ENCODE measurements at places on chromosomes 2 and 18.

- no peak for DNase-seq
Measured at GRCh38 chr18:57574866-57575265, 11.6 kb downstream of the FECH start.

GRCh38 chr2:130884503-130884902 lies 47.8 kb downstream of the ARHGEF4 start:
- DNase-seq: no peak

GRCh38 chr2:203886661-203887151 lies 19.1 kb downstream of the CTLA4 start:
- DNase-seq: no peak

DNA sequence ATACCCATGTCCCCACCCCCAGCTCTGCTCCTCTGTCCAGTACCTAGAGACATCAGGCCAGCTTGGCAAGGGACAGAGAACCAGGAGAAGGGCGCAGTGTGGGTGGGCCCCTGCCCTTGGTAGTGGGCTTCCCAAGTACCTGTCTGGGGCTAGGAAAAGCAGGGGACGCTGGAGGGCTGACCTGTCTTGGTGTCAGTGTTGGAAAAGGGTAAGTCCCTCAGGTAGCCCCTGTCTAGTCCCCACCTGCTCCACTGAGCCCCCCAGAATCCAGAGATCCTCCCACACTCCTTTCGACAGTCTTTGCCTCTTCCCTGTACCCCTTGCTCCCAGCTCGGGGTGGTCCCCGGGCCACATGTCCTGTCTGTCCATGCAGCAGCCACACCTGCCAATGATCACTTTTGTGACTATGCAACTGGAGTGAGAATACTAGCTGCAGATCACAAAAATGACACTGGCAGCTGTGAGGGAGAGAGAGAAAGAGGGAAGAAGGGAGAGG lies 14.6 kb downstream of the DNAJB2 start:
- no peak for DNase-seq

GRCh38 chr18:4017480-4017879 lies 437.6 kb downstream of the DLGAP1 start:
- peak; percentile 50 for DNase-seq

- DNase-seq: no peak
Measured at GRCh38 chr2:3254442-3254941, 123.1 kb downstream of the EIPR1 start.

GRCh38 chr2:80634590-80634989 lies 330.0 kb upstream of the LRRTM1 start:
- DNase-seq: no peak

DNA sequence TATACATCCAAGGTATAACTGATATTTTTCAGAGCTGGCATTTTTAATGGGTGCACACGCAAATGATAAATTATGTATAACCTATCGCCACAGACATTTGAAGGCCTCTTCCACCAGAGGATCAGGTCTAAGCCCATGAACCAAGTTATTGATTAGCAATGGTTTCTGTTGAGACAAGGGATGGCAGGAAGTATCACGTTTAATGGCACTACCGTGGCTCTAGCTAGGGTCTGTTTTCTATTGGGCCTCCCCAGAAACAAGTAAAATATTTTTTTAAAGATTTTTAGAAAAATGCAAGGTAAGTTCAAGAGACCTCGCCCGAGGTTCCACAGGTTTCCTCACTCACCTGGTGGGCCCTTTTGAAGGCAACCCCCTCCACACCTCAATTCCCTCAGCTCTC lies 667 bp downstream of the GFPT1 start:
- DNase-seq: peak; percentile 9

DNA sequence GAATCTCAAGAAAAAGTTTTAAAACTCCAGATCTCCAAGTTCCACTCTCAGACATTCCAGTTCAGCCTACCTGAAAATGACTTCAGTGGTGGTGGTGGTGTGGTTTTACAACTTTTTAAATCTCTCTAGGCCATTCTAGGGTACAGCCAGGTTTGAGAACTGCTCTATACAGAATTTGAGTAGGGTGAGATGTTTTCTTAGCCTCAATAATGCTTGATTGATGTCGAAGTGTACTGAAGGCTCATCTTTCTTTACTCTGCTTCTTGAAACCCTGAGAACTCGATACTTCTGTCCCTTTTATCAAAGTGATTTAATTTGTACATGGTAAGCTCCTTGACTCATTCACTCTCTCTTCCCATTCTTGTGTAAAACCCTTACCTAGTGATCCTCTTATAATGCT lies 143.8 kb downstream of the FAM124B start:
- no peak for DNase-seq

- DNase-seq: no peak
Measured at GRCh38 chr2:60623040-60623439, 69.6 kb upstream of the BCL11A start.

DNA sequence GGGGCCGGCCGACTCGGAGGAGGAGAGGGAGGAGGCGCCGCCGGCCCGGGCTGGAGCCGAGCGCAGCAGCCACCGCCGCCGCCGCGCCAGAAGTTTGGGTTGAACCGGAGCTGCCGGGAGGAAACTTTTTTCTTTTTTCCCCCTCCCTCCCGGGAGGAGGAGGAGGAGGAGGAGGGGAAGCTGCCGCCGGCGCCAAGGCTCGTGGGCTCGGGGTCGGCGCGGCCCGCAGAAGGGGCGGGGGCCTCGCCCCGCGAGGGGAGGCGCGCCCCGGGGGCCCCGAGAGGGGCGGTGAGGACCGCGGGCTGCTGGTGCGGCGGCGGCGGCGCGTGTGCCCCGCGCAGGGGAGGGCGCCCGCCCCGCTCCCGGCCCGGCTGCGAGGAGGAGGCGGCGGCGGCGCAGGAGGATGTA lies 316 bp downstream of the CRIM1 start:
- DNase-seq: no peak

- no peak for DNase-seq
Measured at GRCh38 chr18:58097907-58098166, 53.8 kb downstream of the NEDD4L start.

DNA sequence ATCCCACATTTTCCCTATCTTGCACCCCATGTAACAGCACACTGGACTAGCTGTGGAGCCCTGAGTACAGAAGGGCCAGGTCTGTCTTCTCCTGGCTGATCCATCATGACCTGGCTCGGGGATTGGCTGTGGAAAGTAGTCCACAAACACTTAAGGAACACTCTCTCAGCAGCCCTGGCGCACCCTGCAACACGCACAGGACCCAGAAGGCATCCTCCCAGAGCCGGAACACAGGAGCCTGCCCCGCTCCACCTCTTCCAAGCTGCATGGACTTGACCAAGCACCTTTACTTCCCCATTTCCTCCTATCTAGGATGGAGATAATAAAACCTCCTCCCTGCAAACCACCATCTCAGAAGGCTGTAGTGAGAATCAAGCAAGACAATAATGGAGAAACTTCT lies 151.7 kb downstream of the CTIF start:
- DNase-seq: no peak

DNA sequence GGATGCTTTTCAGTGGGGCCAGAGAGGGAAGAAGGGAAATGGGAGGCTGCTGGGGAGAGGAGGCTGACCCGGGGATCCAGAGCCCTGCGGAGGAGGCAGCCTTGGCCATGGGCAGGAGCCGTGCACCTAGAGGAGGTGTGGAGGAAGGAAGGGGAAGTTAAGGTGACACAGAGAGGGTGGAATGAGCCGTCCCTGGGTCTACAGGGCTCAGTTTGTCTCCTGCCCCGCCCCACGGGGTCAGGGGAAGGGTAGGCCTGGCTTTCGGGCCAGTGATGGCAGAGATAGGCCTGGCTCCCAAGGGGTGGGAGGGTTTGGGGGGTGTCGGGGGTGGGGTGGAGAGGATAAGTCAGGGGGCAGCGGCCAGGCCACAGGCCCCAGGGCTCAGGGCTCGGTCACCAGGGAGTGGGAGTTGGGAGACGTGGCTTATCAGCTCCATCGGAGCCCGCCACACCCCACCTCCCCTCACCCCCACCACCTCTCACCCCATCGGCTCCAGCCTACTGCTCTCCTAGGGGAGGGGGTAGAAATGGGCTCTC lies 39.5 kb upstream of the NOTO start:
- no peak for DNase-seq

GRCh38 chr2:27214941-27215340 lies 2.2 kb upstream of the CAD start:
- DNase-seq: no peak

DNA sequence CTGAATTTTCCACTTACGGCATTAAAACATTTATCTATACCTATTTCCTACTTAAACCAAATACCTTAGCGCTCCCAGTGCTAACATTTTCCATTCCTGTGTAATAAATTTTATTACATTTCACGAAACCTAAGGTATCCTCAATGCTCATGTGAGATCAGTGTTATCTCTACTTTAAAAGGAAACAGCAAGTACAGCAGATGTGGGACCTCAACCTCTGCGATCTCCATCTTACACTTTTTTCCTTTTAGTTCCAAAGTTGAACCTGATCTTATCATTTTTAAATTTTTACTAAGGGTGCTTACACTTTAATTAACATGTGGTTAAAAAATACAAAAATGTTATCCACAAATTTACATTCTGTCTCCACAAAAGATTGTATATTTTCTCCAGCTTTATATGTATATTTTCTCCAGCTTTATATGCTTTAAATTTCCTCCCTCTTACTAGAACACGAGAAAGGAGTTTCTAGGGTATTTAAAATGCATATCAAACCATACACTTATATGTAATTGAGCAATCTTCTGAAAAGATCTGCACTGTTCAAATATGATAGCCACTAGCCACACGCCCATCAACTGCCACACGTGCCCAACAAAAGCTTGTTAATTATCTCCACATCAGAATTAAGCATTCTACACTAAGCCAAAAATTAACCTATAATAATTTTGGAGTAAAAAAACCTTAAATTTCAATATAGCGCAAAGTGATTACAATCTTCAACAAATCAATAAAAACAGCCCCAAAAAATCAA lies 38.1 kb downstream of the MBOAT2 start:
- DNase-seq: peak; percentile 87

DNA sequence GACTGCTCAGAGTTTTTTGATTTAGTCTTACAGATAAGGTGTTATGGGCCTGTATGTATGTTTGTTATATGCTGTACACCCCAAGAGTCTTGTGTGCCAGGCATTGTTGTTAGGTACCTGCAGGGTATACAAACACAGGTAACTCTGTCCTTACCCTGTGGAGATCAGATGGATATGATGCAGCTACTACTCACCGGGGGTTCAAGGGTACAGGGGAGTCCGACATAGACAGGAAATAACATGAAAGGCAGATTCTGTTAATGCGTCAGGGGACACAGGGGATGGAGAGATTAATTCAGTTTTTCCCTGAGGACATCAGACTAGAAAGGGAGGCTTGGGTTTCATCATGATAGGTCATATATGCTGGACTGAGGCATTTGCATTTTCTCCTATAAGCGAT lies 31.3 kb downstream of the TRAK2 start:
- no peak for DNase-seq

GRCh38 chr2:104841744-104842143 lies 12.2 kb upstream of the POU3F3 start:
- DNase-seq: no peak

GRCh38 chr18:9088252-9088651 lies 14.2 kb upstream of the NDUFV2 start:
- DNase-seq: no peak

GRCh38 chr18:13570216-13570615 lies 156.1 kb downstream of the FAM210A start:
- DNase-seq: no peak

GRCh38 chr2:143521396-143521795 lies 392.2 kb downstream of the ARHGAP15 start:
- DNase-seq: no peak

GRCh38 chr2:162821176-162821575 lies 17.4 kb downstream of the KCNH7 start:
- DNase-seq: no peak

DNA sequence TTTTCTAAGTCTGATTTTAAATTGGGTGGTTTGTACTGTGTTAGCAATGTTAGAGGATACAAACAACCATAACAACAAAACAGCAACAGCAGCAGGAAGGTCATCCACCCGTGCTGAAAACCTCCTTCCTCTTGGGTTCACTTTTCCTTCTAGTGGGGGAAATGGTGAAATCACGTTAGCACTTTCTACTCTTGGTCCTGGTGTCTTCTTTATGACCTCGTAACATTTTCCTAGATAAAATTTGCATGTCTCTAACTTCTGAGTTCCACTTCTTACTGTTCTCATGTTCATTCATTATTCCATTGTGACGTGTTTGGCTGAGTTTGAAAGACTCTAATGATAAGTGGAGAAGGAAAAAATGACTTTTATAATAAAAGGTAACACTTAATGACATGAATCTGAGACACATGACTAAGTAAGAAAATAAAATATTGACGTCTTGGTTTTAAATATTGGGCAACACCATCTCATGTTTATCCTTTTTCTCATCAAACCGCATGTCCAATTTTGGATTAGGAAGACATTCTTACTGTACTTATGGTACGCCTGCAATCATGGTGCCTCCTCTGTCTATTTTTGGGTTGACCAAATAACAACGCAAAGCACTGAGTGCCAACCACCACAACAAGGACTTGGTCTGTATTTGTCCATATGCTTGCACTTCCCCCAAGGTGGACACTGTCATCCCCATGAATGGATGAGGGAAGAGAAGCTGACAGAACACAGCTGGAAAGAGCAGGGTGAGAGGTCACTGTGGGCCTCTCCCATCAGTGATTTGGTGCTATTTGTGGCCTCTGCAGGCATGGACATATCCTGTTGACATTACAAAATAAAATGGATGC lies 25.7 kb upstream of the IL1R1 start:
- DNase-seq: no peak

- DNase-seq: peak; percentile 90
Measured at GRCh38 chr2:28507796-28508764, 12.2 kb downstream of the PLB1 start.

DNA sequence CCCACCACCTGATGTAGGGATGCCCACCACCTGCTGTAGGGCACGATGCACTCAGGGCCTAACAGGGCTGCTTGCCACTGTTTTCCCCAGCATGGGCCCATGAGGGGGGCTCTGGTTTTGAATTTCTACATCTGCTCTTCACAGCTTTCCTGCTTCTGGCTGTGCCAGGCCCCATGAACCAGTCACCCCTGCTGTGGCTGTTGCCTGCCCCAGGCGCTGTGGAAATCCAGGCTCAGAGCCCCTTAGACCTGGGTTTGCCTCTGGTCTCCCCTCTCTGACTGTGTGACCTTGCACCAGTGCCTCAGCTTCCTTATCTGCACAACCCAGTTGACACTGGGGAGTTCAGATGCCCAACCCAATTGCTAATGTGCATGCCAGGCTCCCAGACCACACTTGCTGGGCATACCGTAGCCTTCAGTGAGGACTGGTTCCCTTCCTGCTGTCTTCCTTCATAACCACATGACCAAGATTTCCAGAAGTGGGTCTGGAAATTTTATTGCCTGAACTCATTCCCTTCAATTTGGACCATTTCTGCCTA lies 6.0 kb upstream of the MLPH start:
- peak; percentile 67 for DNase-seq

GRCh38 chr18:9753846-9754245 lies 45.7 kb downstream of the RAB31 start:
- DNase-seq: no peak

GRCh38 chr2:39487398-39488250 lies 50.5 kb upstream of the MAP4K3 start:
- no peak for DNase-seq

DNA sequence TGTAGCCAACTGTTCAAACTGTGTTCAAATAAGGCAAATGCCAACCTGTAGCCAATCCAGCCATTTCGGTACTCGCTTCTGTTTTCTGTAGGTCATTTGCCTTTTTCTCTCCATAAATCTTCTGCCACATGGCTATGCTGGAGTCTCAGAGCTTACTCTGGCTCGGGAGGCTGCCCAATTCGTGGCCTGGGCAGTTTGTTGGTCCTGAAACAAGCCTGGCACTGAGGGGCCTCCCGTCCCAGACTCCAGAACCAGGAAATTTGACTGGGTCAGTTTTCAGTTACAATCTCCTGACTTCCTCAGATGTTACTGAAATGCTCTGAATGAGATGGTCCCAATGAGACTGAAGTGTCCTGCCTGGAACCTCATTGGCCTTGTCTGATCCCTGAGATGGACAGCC lies 120.8 kb upstream of the NPAS2 start:
- DNase-seq: no peak
